Omental fat pad (tissue), 4 donors: ENCODE measurements at places on chromosomes 7 and 10. TPM values are rescaled to one million over a fixed set of nuclear protein-coding genes. Genes with fewer than 3 reads are reported as not detected.

DNA sequence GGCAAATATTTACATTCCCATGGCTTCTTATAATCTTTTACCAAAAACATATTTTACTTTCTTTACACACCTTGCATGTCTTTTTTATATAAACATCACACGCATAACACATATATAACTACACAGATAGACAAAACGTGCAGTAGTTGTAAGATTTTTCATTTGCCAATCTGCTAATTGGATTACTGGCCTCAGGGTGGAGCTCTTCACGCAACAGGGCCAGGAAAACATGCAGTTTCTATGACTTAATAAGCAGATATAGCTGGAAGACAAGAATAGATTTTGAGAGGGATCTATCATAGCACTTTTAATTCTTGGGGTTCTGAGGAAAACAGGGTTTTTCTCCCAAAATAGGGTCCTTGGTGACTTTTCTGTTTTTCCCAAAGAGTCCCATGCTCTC is 12.7 kb downstream of the ACADSB start:
- no peak for DNase-seq

DNA sequence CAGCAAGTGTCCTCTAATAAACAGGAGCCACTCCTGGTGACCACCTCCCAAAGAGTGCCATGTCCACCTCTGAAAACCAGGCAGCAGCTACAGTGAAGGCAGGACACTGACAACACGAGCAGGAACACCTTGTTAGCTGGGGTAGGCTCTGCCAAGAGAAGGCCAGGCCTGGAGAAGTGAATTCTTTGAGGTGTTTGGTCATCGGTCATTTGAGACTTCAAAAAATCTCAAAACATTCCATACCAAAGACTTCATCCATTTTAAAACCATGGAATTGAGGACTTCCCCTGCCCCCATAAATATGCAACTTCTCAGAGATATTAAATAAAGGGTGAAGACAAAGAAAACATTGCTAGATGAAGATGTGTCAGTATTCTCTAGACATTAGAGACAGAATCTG is 28.4 kb upstream of the OPALIN start:
- no peak for DNase-seq

GRCh38 chr10:56867236-56867635 is 506.2 kb upstream of the ZWINT start:
- no peak for DNase-seq

DNA sequence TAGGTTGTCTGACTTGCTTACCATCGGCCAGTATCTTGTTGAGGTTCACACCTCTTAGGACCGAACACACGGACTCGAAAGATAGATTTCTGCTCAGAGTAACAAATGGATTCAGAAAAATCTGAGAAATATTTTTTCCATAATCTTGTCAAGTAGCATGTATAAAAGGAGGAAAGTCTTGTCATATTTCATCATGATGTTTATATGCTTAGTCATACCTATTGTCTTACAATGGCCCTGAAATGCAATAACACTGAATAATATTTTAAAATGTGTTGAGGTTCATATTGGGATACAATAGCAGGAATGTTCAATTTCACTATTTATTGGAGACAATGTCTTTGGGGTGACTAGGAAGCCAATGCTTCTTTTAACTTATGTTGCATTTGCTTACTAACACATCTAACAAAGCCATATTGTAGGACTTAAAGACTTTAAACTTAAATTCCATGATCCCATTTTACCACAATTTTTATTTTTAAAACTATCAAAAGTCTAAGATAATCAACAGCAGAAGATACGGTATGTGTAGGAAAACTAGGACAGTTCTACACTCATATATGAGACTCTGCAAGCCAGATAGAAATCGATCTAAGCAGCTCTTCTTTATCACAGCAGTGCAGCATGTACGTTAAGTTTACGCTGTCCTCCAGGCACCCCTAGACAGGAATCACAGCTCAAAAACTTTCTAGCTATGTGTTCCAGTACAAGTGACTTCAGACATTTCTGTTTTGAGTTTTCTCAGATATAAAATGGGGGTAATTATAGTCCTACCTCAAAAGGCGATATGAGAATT is 135.7 kb upstream of the CAV2 start:
- DNase-seq: no peak

PLXNA4 gene
- 37.1 TPM for total RNA-seq

CCL24 gene
- 2.5 TPM for total RNA-seq

LEP gene
- 715 TPM for total RNA-seq
